ENCODE measurements at places on chromosomes 3 and 15. TPM values are rescaled to one million over a fixed set of nuclear protein-coding genes. Genes with fewer than 3 reads are reported as not detected.

HTD2 gene
- 12.5 TPM for polyA plus RNA-seq

NLGN1 gene
- 2.6 TPM for polyA plus RNA-seq

SUCNR1 gene
- not detected for polyA plus RNA-seq

GOLGA8T gene
- polyA plus RNA-seq = not detected

CERS3 gene
- polyA plus RNA-seq = not detected

ADAMTS9 gene
- polyA plus RNA-seq = 63.6 TPM

FBLN2 gene
- 33.4 TPM for polyA plus RNA-seq

MUSTN1 gene
- polyA plus RNA-seq = 198 TPM

INKA1 gene
- 6.9 TPM for polyA plus RNA-seq

COX5A gene
- polyA plus RNA-seq = 131 TPM

ONECUT1 gene
- polyA plus RNA-seq = not detected

CD200 gene
- 16.7 TPM for polyA plus RNA-seq

TLR9 gene
- 0.27 TPM for polyA plus RNA-seq

PLIN1 gene
- polyA plus RNA-seq = 0.57 TPM

GPR176 gene
- polyA plus RNA-seq = 7.1 TPM

ABI3BP gene
- not detected for polyA plus RNA-seq

ALPK3 gene
- polyA plus RNA-seq = 27.2 TPM

SEMA7A gene
- polyA plus RNA-seq = 6.7 TPM

WDR93 gene
- polyA plus RNA-seq = not detected

SNTN gene
- polyA plus RNA-seq = not detected

CHDH gene
- polyA plus RNA-seq = 0.75 TPM

GOLGA8G gene
- not detected for polyA plus RNA-seq

DPPA2 gene
- polyA plus RNA-seq = not detected
